Activated CD8-positive, alpha-beta memory T cell treated with anti-CD3 and anti-CD28 coated beads for 4 hours (primary cell): ENCODE measurements at places on chromosomes 3 and 15.

GRCh38 chr15:39573844-39574243 lies 7.0 kb upstream of the THBS1 start:
- no peak for DNase-seq

DNA sequence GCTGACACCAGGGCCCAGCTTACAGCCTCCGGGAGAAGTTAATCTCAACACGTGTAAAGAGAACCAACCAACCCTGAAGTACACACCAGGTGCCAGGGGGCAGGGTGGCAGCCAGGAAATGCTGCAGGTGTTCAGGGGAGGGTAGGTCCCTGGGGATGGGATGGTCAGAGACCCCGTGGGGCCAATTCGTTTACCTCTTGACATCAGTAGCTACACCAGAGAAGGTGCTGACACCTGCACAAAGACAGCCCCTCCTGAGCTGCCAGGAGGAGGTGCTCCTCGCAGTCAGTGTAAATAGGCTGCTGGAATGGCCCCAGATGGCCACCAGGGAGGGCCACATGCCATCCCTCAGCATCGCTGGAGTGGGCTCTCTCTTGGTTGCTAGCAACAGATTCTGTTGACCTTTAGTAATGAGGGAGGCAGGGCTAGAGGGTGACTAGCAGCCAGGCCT lies 52.8 kb downstream of the CORO2B start:
- no peak for DNase-seq

- no peak for DNase-seq
These were observed 742 bp upstream of the SEMA7A start for GRCh38 chr15:74434263-74435136.

- DNase-seq = no peak
These were observed 686 bp downstream of the VPS8 start for GRCh38 chr3:184812662-184813042.

GRCh38 chr3:106206146-106206545 lies 337.3 kb upstream of the CBLB start:
- no peak for DNase-seq

DNA sequence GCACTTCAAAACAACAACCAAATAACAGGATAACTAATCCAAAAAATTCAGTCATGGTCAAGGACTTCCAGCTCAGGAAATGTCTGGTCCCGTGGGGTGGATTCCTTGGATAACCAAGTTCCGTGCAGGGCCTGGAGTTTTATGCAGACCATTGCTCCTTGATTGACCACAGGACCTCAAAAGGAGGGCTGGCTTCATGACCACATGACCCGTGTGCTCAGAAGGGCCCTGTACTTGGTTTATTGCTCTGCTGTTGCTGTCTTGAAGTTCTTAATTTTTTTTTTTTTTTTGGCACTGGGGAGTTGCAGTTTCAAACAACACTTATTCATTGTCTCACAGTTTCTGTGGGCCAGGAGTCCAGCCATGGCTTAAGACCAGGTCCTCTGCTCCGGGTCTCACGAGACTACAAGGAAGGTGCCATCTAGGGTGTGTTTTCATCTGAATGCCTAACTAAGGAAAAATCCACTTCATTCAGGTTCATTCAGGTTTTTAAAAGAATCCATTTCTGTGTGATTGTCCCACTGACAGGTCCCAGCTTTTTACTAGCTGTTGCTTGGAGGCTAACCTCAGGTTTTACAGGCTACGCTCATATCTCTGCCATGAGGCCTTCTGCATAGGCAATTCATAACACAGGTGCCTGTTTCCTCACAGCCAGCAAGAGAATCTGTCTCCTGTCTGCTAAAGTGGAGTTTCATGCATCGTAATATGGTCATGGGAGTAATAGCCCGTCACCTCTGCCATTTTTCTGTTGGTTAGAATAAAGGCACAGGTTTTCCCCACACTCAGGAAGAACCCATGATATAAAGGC lies 65.3 kb downstream of the FLNB start:
- DNase-seq = no peak

- no peak for DNase-seq
These were observed 171.5 kb upstream of the LINGO1 start for GRCh38 chr15:77804210-77804609.

DNA sequence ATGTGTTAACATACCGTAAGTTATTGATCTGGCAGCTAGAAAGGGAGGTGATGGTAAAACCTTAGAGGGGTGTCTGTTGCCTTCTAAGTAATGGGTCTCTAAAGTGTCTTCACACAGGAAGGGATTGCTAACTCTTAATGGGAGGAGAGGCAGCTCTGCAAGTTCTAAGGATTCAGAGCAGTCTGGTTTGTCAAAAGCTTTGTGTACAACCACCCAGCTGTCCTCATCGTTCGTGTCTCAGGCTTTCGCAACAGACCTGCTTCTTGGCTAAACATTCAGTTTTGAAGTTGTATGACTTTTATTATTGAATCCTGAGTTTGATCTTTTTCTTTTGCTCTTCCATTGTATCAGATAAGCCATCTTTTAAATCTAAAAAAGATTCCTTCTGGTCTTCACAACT lies 404.9 kb downstream of the SQOR start:
- DNase-seq = no peak

- DNase-seq = no peak
These were observed 111.3 kb upstream of the GMNC start for GRCh38 chr3:190973771-190974170.

DNA sequence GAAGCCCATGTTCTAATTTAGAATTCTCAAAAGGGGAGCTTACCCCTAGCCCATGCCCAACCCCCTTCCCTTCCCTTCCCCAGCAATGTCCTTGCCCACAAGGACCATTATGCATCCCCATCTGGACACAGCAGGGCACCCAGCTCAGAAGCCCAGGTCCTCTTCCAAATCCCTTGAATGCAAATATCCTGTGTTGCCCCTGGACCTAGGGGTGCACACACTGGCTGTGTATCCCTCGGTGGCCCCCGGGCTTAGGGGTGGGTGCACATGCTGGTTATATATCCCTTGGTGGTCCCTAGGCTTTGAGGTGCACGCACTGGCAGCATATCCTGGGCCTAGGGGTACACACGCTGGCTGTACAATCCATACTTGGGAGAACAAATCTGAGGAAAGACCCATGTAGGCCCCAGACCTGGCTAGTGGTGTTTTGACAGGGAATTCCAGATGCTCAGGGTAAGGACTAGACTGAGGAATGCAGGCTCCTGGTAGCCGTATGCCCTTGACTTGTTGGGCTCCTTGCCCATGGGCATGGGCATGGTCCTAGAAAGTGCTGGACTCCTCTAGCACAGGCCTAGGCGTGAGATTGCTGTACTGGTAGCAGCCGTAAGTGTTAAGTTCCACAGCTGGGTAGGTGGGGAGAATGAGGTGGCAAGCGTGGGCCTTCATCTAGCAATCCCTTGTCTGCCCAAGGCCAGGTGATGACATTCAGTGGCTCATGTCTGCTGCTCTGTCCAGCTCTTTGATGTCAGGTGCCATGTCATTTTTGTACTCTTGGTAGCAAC lies 222.4 kb downstream of the OPA1 start:
- no peak for DNase-seq

DNA sequence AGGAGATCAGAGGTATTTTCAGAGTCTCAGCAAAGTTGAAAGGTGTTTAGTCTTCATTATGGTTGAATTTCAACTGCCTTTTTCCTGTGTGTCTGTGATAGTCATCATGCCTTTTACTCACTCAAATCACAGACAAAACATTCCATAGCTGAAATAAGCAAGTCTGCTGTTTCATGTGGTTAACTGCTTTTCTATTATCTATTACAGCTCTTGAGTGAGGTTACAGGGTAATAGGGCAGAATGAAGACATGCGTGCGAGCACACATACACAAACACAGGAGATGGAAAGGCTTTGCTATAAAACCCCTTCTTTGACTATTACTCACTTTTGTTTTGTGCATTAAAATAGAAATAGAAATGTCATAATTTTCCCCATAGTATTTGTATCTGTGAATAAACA lies 192.6 kb upstream of the RARB start:
- no peak for DNase-seq

GRCh38 chr3:58573640-58574039 lies 3.6 kb downstream of the FAM107A start:
- DNase-seq = no peak

DNA sequence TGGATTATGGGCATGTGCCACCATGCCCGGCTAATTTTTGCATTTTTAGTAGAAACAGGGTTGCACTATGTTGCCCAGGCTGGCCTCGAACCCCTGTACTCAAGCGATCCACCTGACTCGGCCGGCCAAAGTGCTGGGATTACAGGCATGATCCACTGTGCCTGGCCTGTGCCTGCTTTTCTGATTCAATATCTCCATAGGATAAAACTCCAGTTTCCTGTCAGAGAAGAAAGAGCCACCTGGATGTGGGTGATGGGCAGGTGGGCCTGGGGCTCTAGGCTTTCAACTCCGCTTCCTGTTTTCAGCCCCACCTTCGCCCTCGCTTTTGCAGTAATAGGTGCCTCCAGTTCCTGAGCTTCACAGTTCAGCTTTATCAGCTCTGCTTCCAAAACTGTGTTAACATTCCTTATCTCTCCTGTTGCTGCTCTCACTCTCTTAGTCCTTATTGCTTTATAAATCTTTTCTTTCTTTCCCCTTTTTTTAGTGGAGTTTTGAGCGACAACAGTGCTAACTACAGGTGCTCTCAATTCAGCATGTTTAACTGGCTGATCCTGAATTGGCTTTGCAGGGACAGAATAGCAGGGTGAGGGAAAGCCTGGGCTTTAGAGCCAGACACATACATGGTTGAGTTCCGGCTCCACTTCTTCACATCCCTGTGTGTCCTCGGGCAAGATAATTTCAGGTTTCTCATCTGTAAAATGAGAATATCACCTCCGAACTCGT lies 21.1 kb upstream of the PDE8A start:
- DNase-seq = no peak

GRCh38 chr3:100697723-100698285 lies 11.5 kb upstream of the TFG start:
- DNase-seq = no peak

- DNase-seq = no peak
These were observed 137.7 kb downstream of the BBX start for GRCh38 chr3:107660306-107660976.

DNA sequence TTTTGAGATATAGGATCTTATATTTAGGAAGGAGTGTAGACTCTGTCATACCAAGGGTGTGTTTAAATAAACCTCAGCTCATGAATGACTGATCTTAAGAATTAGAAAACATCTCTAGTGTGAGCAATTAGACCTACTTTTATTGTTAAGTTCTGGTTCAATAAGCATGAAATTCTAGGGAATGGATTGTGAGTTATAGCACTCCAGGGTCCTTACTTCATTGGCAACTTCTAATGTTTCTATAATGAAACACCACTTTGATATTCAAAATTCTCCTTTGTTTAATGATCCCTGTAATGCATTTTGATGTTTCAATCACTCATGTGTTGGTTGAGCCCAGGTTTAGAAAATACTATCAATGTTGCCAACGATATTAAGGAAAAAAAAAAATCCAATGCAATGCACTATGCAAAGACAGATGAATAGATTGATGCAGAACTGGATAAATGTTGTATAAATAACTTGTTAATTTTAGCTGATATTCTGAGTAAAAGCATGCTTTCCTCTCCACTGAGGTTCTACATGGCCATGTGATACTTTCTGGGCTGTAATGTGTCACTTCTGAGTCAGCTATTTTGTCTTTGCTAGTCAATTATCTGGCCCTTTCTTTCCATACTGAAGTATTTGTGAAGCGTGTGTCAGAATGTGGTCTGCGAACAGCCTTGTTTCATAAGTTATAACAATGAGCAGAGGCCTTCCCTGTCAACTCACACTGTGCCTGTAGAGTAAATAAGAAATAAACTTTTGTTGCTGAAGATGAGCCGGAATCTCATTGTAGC lies 1035.9 kb downstream of the PLOD2 start:
- no peak for DNase-seq

DNA sequence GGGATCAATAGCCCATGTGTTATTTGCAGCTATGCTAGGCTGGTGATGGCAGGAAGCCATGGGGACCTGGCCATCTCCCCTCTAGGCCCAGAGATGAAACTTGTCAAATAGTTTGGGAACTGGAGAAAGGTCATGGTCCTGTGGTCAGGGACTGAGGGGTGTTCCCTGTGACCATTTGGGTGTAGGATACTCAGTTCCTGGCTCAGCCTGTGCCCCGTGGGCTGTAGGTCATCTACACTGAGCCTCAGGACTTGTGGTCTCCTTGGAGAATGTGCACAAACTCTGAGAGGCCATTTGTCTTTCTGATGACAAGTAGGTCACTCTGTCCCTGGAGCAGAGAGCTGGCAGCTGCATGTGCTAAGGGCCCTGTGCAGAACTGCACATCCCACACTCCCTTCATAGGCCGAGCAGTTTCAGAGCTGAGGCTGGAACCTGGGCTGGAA lies 17.5 kb downstream of the GASK1A start:
- no peak for DNase-seq

GRCh38 chr3:49333091-49333490 lies 6.8 kb downstream of the USP4 start:
- DNase-seq = no peak

GRCh38 chr3:8458238-8458661 lies 43.4 kb upstream of the LMCD1 start:
- no peak for DNase-seq

DNA sequence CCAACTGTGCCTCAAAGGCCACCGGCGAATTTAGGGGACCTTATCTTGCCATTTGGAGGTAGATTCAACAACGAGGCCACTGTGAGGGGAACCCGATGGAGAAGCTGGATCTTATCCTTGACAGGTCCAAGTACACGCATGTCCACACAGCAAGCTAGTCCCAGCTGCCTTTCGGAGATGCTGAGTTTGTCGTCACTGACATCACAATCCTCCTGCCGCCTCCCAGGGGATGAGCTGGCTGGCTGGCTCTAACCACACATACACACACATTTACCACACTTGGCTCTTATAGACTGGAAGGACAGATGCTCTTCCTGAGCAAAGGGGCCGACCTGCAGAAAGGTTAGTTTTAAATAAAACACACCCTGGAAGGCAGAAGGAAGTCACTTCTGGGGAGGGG lies 176.3 kb downstream of the STT3B start:
- DNase-seq = no peak

GRCh38 chr3:14886101-14886500 lies 61.3 kb upstream of the NR2C2 start:
- DNase-seq = no peak

GRCh38 chr15:56906766-56907165 lies 11.7 kb upstream of the TCF12 start:
- no peak for DNase-seq

DNA sequence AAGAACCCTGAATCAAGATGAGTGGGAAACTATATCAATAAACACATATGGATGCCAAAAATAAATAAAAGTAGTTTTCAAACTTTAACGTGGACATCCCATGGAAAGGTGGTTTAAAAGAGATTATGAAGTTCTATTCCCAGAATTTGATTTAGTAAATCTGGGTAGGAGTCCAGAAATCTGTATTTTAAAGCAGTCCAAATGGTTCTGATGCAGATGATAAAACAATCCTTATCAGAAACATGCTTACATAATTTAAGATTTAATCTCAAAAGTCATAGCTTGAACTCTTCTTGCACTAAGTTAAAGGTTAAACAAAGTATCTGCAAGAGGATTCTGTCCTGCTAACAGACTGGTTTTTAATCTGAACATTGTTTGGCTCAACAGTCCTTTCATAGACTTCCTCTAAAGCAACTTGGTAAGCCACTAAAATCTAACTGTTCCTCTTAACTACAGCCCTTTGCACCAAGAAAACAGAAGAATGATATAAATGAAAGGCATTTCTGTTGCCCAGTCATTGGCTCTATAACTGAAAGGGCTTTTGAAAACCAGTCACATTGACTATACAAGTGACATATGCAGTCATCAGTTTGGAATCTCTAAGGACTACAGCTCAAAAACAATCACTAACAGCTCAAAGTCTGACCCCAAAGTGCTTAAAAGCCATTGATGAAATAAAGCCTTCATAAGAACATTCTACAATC lies 23.4 kb upstream of the MAP4 start:
- no peak for DNase-seq

- no peak for DNase-seq
These were observed 2.7 kb downstream of the TYRO3 start for GRCh38 chr15:41561777-41562145.
